Central memory CD4-positive, alpha-beta T cell (primary cell): ENCODE measurements at places on chromosomes 3 and 15.

DNA sequence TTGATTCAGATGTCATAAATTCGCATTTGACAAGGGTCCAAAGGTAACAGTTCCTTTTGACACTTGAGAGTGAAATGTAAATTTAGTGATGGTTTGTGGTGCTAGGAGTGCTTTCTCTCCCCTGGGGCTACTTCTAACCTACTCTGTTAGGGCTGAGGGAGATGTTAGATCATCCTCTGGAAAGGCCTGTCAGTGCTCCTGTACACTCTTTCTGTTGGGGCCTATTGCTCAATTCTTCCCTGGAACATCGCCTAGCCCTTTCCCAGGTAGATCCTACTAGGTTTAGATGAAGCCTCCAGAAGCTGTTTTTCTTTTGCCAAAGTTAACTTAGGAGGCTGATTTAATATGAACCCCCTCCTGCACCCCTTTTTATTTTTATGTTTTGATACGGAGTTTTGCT is 1.4 kb downstream of the PCCB start:
- no peak for DNase-seq

DNA sequence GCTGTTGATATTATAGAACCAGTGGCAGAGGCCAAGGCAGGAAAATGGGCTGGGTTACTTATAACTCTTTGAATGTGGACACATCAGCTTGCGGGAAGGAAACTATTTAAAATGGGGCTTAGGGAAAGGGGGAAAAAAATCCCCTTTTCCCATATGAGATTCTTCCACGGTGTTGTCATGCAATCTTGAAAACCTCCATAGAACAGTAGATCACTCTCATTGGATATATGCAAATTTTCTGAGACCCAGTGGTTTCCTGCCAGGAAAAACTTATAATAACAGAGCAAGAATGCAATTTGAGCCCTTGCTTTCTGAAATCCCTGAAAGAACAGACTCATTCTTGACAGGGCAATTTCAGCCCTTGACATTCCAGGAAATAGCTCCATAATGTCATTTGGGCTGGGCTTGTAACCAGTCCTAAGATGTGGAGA is 31.1 kb downstream of the TMEM212 start:
- DNase-seq: no peak

DNA sequence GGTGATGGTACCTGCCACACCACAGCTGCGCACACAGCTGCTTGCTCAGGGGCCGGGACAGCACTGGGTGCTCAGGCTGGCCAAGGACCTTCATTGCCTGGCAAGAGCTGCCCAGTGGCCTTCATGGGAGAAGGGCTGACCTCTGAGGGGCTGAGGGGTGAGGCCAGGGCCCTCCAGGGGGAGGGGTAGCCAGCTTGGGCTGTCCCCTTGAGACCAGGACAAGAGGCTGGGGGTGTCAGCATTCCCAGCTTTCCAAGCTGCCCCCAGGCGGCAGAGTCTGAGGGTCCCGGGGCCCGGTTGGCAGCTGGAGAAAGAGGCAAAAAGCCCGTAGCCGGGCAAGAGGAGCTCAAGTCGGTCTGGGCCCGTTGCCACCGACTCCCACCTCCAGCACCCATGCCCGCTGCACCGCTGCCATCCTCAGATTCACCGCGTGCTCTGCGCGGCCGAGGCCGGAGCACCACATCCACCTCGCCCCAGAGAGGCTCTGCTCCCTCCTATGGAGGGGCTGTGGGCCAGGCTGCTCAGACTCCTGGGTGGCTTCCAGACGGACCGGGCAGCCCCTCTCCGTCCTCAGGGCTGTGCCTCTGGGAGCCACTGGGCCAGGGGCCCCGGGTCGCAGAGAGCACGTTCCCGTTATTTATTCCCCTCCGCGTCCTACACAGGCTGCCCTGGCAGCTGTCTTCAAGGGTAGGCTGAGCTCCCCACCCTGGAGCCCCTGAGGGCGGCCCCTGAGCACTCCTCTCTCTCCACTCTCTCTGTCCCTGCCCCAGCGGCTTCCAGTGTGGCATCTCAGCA is 51.5 kb downstream of the PLXNA1 start:
- no peak for DNase-seq

DNA sequence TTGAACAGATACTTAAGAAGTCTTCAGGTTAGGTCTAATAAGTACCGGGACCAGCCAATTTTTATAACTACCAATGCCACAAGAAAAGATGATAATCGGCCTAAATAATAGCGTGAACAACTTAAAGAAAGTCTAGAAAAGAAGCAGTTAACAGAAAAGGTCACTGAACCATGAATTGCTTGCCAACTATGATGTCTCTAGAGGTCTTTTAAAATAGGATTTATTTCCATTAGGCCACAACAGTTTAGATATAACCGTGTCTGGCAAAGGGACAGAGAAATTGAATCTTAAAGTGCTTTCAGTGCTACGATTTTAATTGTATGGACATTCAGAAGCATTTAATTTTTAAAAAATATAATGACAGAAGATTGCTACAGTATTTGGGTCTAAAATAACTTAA is 1070.4 kb downstream of the ROBO1 start:
- DNase-seq: no peak

- DNase-seq: no peak
These were observed 3.2 kb downstream of the DVL3 start for GRCh38 chr3:184158404-184158803.

DNA sequence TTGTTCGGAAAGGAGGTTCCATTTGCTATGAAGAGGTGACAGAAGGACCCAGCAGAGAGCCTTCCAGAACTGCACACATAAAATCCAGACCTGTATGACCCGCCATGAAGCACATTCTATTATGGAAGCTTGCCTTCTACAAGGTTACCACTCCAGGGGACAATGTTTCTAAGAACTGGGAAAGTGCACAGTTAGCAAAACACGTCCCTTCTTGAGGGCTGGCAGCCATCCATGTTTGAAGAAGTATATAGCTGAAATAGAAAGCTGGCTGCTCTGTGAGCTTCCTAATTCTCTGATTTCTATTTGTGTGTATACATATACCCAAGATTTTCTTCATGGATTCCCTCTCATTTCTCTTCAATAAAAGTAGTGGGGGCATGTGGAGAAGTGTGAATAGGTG is 74.6 kb downstream of the CNTN3 start:
- DNase-seq: no peak

DNA sequence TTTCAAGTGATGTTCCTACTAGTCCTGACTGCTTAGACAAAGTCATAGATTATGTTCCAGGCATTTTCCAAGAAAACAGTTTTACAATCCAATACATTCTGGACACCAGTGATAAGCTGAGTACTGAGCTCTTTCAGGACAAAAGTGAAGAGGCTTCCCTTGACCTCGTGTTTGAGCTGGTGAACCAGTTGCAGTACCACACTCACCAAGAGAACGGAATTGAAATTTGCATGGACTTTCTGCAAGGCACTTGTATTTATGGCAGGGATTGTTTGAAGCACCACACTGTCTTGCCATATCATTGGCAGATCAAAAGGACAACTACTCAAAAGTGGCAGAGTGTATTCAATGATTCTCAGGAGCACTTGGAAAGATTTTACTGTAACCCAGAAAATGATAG is 3.8 kb downstream of the TIPARP start:
- no peak for DNase-seq

DNA sequence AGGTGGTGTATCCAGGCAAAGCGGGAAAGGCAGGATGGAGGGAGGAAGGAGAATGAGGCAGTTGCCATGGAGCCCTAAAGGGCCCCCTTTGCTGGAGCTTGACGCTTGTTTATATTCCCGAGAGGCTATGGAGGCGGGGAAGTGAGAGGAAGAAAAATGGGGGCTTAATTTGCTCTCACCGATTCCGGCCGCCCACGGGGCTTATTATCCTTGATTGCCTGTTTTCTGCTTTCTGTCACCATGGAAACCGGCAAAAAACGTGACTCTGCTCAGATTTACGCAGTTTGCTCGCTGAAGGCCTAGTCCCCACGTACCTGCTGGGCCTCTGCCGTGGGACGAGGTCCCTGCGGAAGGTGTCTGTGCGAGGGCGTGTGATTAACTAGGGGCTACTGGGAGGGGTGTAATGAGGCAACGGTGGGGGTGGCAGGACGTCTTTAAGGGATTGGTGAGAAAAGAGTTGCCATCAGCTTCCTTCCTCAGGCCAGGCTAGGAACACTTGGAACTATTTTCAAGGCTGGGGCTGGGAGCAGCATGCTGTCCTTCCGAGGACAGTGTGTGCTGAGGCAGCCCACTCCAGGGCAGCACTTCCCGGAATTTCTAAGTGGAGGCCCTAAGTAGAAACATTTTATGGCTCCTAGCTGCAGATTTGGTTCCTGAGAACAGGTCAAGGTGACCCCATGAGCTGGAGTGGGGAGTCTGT is 110.8 kb upstream of the NDN start:
- no peak for DNase-seq

GRCh38 chr15:48850648-48851047 is 27.3 kb upstream of the EID1 start:
- DNase-seq: no peak

DNA sequence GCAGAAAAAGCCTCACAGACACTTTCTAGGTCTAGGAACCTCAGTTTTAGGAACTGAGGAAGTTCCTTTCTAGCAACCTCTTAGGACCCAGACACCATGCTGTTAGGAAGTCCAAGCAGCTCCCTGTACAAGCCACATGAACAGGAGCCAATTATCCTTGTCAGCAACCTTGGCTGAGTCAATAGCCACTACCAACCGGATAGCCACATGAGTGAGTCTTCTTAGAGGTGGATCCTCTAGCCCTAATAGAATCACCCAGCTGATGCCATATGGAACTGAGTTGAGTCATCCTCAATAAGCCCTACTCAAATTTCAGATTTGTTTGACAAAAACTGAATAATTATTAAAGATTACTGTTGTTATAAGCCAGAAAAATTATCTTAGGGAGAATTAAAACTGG is 256.2 kb downstream of the NLGN1 start:
- no peak for DNase-seq
